ENCODE measurements at places on chromosomes 3 and 15.

GRCh38 chr15:76973362-76973743, 21.6 kb upstream of the PSTPIP1 start:
- no peak for DNase-seq

DNA sequence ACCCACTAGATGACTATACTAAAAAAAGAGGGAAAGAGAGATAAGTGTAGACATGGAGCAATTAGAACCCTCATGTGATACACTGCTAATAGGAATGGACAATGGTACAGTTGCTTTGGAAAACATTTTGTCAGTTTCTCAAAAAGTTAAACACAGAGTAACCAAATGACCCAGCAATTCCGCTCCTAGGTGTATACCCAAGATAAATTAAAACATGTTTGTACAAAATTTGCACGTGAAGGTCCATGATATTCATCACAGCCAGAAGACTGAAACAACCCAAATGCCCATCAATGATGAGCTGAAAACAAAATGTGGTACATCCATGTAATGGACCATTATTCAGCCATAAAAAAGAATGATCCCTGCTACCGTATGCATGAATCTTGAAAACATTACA, 11.8 kb downstream of the MESP2 start:
- no peak for DNase-seq

GRCh38 chr3:73086071-73086494, 24.6 kb downstream of the EBLN2 start:
- no peak for DNase-seq

- no peak for DNase-seq
Measured at GRCh38 chr15:37789881-37790280, 144.6 kb upstream of the TMCO5A start.

GRCh38 chr15:67196672-67197363, 57.6 kb downstream of the AAGAB start:
- no peak for DNase-seq

GRCh38 chr15:39624806-39625205, 43.9 kb downstream of the THBS1 start:
- no peak for DNase-seq

DNA sequence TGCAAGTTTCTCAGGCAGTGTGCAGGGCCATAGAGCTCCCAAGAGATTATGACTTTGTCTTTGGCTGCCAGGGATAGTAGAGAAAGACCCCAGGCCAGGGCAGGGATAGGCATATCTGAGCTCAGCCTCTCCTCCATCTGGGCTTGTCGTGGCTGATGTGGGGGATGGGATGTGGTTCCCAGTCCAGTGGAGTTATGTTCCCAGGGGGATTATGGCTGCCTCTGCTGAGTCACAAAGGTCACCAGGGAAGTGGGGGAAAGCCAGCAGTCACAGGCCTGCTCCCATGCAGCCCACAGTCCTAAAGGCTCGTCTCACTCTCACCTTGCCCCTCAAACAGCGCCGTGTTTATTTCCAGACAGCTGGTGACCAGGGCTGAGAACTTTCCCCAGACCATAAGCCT, 354.9 kb downstream of the SI start:
- no peak for DNase-seq

DNA sequence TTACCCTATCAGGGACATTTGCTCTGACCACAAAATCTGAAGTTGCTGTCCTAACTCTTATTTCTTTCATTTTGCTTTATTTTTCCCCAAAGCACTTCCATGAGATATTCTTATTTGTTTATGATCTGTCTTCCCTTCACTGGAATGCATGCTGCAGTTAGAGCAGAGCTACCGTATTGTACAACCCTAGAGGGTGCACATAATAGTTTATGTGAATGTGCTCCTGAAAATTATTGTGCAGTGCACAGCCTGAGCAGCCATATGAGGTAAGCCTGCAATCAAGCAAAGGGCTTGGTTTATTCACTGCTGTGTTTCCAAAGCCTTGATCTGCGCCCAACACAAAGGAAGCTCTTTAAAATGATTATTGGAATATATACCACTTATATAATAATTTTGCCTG, 120.3 kb upstream of the CADPS start:
- DNase-seq: no peak

DNA sequence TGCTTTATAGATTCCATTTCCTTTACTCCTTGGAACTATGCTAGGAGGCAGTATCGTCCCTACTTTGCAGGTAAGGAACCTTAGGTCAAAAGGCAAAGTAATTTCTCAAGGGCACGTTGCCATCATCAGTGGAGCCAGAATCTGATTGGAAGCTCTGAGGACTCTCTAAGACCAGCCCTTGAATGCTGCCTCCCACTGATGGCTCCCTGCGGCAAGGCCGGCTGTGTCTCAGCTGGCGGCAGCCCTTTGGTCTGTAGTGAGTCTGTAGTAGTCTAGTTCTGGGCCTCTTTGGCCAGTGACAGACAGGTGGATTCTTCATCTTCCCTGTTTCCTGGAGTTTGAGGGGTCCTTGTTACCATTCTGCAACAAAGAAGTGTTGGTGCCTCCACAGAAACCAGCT, 76.2 kb downstream of the PCCB start:
- DNase-seq: no peak

GRCh38 chr15:100192097-100193080, 149.4 kb downstream of the ADAMTS17 start:
- DNase-seq: no peak

DNA sequence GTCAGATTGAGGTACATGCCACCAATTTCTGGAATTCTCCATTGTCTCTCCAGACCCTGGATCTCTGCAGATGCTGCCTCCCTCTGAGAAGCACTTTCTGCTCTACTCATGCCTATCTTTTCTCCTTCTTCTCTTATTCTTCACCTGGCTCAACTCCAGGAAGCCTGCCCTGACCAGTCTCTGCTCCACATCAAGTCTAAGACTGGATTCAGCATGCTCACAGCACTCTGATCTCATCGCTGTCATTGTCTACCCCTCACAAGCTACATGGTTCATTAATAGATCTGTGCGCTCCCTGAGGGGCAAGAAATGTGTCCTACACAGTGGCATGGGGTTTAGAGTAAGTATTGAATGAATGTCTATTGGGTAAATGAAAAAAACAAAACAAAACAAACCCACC, 38.7 kb downstream of the CCR4 start:
- DNase-seq: no peak

- no peak for DNase-seq
Measured at GRCh38 chr15:50162969-50163718, 18.9 kb upstream of the SLC27A2 start.

Data from NCI-H1436 treated with DMSO at 0.1 percent for 48 hours (cell line).